ENCODE measurements at places on chromosomes 3 and 15. TPM values are rescaled to one million over a fixed set of nuclear protein-coding genes. Genes with fewer than 3 reads are reported as not detected.
A peak's percentile ranks its signal among the peaks of the same experiment; 100 is the strongest.

DNA sequence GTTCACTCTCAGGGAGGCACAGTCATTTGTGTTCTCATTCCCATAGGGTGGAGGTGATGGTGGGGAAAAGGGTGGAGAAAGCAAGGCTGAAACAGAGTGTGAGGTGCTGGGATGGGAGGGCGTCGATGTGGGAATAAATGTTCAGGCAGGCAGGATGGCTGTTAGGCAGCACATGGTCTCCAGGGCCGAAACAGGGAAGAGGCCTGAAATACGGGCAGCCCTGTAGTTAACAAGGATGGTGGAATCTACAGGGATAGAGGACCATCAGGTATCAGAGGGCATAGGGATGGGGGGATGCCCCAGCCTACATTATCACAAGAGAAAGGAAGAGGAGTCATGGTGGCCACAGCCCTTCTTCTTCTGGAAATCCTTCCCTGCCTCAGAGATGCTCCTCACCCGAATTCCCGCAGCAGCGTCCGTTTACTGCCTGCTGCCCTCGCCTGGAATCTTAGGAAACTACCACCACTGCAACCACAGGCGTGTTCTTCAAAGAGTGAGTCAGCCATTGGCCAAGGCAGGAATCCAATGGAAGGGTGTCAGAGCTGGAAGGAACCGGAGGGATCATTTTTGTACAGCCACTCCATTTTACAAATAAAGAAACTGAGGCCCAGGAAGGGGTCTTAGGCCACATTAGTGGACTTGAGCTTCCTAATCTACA, 49.7 kb upstream of the POMGNT2 start:
- peaks cover 11% of the 10 kb centered on the region for H3K4me1 ChIP-seq
- no peak overlapping the region for H3K27ac ChIP-seq

DNA sequence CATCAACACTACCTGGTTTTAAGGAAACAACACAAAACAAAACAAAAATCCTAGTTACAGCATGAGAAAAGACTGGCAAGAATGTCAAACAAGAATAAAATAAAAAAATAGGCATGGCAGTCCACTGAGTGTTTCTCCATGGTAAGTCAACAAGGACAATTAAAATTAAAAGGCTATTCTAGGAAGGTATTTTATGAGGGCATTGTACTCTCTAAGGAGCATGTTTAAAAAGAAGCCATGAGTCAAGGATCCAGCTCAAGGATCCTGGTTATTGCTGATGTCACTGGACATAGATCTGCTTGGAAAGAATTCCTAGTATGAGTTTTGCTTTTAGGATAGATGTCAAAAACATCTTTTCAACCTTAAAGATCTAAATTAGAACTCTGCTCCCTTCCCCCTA, 106.7 kb downstream of the MYO5A start:
- no peaks in the 10 kb centered on the region for H3K27me3 ChIP-seq
- H3K36me3 ChIP-seq, result peaks cover 16% of the 10 kb centered on the region

- H3K4me1 ChIP-seq, result no peaks in the 10 kb centered on the region
- peaks cover 24% of the 10 kb centered on the region for H3K27me3 ChIP-seq
- no peak overlapping the region for H3K4me3 ChIP-seq
- DNase-seq, result no peak
Observed at GRCh38 chr15:68479870-68480269, 47.9 kb upstream of the ITGA11 start.

The SERPINI2 gene
- total RNA-seq, result not detected

DNA sequence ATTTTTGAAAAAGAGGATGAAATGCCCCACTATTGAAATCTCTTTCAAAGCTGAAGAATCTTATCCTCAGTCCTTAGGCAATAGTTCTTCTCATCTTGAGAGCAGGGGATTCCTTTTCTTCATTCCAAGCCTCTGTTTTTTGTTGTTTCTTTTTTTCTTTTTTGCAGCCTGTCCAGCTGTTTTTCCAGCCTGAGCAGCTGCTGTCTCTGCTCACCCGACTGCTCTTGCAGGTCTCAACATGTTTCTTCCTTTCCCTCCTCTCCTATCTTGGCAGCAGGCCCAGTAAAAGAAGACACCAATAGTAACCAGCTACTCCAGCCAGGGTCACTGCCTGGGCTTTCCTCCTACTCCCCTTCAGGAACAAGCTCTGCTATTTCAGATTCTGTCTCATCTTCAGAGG, 23.8 kb downstream of the MEX3B start:
- H3K4me1 ChIP-seq, result no peaks in the 10 kb centered on the region
- no peaks in the 10 kb centered on the region for H3K36me3 ChIP-seq
- H3K27ac ChIP-seq, result no peak overlapping the region

- H3K36me3 ChIP-seq, result no peaks in the 10 kb centered on the region
- peaks cover 1% of the 10 kb centered on the region for H3K4me1 ChIP-seq
- H3K27ac ChIP-seq, result no peak overlapping the region
- H3K27me3 ChIP-seq, result no peaks in the 10 kb centered on the region
- no peak for DNase-seq
Observed at GRCh38 chr3:23254835-23255234, 51.7 kb downstream of the UBE2E2 start.

DNA sequence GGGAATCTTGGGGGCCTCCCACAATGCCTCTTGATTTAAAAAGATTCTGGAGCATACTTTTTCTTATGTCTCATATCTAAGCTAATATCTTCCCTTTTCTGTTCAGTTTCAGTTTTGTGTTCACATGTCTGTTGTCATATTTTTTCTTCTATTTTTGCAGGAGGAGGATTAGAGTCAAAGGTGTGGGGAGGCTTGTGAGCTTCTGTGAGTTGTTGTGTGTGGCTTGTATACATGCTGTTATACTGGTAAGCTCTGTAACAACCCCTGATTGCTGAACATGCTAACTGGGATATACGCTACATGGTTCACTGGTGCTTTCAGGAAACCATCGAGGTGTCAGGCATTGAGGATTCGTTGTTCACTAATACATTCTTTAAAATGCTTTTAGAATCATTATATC, 83.5 kb downstream of the SLC25A26 start:
- H3K36me3 ChIP-seq, result peaks cover 34% of the 10 kb centered on the region
- peaks cover 48% of the 10 kb centered on the region for H3K4me1 ChIP-seq
- H3K27me3 ChIP-seq, result no peaks in the 10 kb centered on the region
- no peak for DNase-seq
- H3K27ac ChIP-seq, result peak overlapping the region; percentile 86

DNA sequence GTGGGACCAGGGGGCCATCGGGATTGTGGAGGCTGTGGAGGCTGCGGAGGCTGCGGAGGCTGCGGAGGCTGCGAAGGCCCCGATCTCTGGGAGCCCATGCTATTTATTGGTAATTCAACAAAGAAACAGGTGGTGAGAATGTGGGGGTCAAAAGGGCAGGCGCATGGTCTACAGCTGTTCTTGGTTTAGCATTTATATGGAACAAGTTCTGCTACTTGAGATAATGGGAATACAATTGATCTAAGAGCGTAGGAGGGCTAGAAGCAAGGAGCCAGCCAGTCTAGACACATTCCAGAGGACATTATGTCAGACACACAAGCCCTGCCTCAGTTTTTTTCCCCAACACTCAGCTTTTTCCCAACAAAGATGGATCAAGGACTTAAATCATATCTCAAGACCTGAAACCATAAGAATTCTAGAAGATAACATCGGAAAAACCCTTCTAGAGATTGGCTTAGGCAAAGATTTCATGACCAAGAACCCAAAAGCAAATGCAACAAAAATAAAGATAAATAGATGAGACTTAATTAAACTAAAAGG, 20.1 kb downstream of the C3orf80 start:
- no peak for DNase-seq
- no peaks in the 10 kb centered on the region for H3K4me1 ChIP-seq
- H3K27me3 ChIP-seq, result peaks cover 21% of the 10 kb centered on the region

GRCh38 chr3:38598791-38599190, 50.7 kb downstream of the SCN5A start:
- no peak for DNase-seq
- H3K36me3 ChIP-seq, result no peaks in the 10 kb centered on the region
- H3K27ac ChIP-seq, result no peak overlapping the region
- H3K27me3 ChIP-seq, result peaks cover 5% of the 10 kb centered on the region
- H3K4me1 ChIP-seq, result no peaks in the 10 kb centered on the region

DNA sequence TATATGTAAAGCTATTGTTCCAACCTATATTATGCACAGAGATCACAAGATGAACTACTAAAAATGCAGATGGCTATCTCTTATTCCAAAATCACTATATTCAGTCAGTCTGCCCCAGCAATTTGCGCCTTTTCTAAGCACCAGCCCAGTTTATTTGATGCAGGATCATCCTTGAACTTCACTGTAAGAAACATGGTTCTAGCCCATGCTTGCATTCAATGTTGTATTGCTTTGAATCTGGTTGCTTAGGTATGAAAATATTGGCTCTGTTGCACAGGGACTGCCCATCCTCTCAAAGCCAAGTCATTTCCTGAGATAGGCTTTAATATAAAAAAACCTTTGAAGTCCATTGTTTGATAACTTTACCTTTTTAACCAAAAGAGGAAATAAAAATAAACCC, 170.5 kb upstream of the LRIG1 start:
- peaks cover 2% of the 10 kb centered on the region for H3K27me3 ChIP-seq
- DNase-seq, result no peak
- H3K4me3 ChIP-seq, result no peak overlapping the region
- H3K4me1 ChIP-seq, result no peaks in the 10 kb centered on the region

The GOLGA6L10 gene
- 0.84 TPM for total RNA-seq

DNA sequence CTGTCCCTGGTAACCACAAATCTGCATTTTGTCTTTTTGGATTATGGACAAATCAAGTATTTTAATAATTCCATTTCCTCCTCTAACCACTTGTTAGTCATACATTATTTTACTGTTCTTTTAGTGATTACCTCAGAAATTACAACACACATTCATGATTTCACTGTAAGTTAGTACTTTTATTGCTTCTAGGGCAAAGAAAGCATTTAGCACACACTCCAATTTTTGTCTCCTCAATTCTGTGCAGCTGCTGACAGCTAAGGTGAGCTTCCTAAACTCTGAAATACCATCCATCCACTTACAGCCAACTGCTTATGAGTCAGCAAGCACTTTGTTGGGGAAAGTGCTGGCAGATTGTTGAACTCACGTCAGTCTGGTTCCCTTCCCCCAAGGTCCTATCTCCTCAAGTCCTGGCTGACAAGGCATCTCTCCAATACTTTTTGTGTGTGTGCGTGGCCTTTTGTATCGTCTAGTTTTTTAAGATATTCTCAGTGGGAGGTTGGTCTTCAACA, 49.4 kb upstream of the TNFAIP8L3 start:
- DNase-seq, result no peak
- no peak overlapping the region for H3K27ac ChIP-seq
- no peaks in the 10 kb centered on the region for H3K4me1 ChIP-seq

DNA sequence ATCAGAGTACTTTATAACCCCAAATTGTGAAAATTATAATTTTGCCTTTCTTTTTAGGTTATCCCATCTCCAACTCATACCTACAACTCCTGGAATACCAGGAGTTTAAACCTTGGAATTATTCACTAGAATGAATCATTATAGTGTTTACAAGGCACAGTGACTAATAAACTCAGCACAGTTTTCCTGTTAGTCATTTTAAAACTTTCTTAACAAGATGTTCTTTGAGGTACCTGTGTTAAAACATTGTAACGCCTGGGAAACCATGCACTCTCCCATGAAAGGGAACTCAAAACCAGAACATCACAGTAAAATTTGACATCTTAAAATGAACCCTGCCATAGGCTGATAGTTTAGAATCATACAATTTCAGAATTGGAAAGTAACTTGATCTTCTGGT, 132.4 kb upstream of the OSTN start:
- no peaks in the 10 kb centered on the region for H3K4me1 ChIP-seq
- H3K27me3 ChIP-seq, result no peaks in the 10 kb centered on the region
- H3K27ac ChIP-seq, result no peak overlapping the region
- H3K36me3 ChIP-seq, result no peaks in the 10 kb centered on the region
- no peak overlapping the region for H3K4me3 ChIP-seq

DNA sequence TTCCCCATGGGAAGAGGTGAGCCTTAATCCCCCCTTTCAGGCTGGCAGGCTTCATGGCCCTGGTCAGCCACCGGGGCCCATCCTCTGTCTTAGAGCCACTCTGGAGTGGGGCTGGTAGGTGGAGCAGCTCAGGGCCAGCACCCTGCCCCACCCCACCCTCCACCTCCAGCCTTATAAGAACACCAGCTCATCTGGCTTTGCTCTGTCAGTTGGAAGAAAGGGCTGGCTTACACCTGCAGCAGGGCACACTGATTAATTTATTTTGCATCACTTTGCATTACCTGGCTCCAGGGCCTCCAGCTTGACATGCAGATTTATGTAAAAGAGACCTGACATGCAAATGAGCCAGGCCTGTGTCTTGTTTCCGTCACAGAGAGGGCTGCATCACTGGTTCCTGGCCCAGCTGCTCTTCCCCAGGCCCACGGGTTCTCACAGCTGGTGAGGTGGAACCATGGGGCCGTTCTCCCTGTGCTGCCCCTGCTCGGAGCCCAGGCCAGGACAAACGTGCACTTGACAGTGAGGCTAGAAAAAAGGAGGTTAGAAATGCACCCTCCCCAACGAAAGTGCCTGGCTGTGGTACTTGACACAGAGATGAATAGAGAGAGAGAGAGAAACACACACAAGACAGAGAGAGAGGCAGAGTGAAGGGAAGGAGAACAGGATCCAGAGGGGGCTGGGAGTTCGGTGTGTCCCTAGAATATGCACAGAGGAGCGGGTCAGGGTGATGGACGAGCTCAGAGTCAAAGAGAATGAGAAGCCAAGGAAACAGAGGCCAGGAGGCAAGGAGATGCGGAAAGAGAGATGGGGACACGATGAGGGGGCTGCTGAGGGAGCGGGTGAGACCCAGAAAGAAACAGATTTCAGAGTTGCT, 44.5 kb upstream of the MAGEF1 start:
- H3K4me3 ChIP-seq, result no peak overlapping the region
- H3K27me3 ChIP-seq, result peaks cover 5% of the 10 kb centered on the region
- no peaks in the 10 kb centered on the region for H3K4me1 ChIP-seq
- no peaks in the 10 kb centered on the region for H3K36me3 ChIP-seq
- DNase-seq, result no peak

The CCR1 gene
- 41.5 TPM for total RNA-seq

- DNase-seq, result no peak
- no peaks in the 10 kb centered on the region for H3K36me3 ChIP-seq
- peaks cover 26% of the 10 kb centered on the region for H3K4me1 ChIP-seq
- H3K27me3 ChIP-seq, result no peaks in the 10 kb centered on the region
Observed at GRCh38 chr3:126925411-126926171, 57.3 kb upstream of the PLXNA1 start.

GRCh38 chr3:354432-354831, 157.9 kb downstream of the CHL1 start:
- H3K27me3 ChIP-seq, result no peaks in the 10 kb centered on the region
- H3K4me3 ChIP-seq, result no peak overlapping the region
- DNase-seq, result peak; percentile 39
- no peak overlapping the region for H3K27ac ChIP-seq

GRCh38 chr15:93025625-93025982, 63.4 kb downstream of the RGMA start:
- peak overlapping the region; percentile 82 for H3K27ac ChIP-seq
- peaks cover 57% of the 10 kb centered on the region for H3K4me1 ChIP-seq
- H3K27me3 ChIP-seq, result no peaks in the 10 kb centered on the region
- H3K4me3 ChIP-seq, result no peak overlapping the region

- DNase-seq, result no peak
- no peaks in the 10 kb centered on the region for H3K36me3 ChIP-seq
- H3K27me3 ChIP-seq, result no peaks in the 10 kb centered on the region
- H3K4me3 ChIP-seq, result no peak overlapping the region
Observed at GRCh38 chr3:177751770-177752169, 554.5 kb upstream of the TBL1XR1 start.

The MST1R gene
- 3.2 TPM for total RNA-seq

The DNAJA4 gene
- 29.7 TPM for total RNA-seq

Data from activated CD8-positive, alpha-beta T cell treated with anti-CD3 and anti-CD28 coated beads, Interleukin-2, amount 10 ng/mL, durations not matched to agents 7 days and 5 days (primary cell).